ENCODE measurements at places on chromosomes 7 and 10.

DNA sequence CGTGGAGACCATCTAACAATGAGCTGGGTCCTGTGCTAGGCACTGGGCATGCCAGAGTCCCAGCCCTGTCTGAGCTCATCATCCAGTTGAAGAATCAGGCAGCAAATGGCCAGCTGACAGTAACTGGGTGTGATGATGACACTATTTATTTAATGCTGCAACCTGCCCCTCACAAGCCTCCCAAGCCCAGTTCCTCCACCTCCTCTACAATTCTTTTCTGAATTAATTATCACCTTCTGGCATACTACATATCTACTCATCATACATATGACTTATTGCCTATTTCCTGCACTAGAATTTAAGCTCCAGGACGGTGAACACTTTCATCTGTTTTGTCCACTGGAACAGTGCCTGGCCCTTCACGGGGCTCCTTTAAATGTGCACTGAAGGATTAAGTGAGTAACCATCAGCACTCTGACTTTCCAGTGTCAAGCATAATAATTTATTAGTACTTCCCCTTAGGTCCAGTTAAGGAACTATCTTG, 96.7 kb upstream of the LAMB4 start:
- no peak for DNase-seq

GRCh38 chr10:9605231-9605630, 1412.4 kb upstream of the CELF2 start:
- no peak for DNase-seq

DNA sequence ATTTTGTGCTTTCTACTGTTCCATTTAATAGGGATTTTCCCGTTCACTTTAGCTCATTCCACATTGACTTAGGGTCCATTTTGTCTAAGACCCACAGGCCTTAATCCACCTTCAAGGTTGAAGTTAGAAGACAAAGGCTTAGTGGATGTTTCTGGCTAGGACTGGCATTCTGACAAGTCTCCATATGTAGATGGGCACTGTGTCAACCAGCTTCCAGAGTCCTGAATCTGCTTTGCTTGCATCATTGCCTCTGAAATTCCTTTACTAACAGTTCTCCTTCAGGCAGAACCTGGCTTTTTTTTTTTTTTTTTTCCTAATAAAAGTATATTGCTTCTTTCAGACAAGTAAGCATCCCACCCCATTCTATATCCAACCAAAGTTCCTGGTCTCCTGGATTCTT, 69.6 kb upstream of the PDCD4 start:
- no peak for DNase-seq

DNA sequence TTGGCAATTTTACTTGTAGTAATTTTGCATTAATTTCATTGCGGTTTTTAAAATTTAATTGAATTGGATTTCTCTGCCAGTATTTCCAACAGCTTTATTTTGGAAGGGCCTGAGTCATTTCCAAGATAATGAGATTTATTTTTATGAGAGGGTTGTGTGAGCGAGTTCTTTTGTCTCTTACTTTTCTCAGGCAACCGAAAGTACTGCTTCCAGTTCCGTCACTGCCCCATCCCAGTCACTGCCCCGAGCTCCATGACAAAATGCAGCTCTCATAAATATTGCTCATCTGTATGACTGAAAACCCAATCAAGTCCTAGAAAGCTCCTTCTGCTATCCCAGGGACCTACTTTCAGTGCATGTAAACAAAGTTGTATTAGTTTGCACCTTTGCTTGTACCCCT, 468.4 kb upstream of the SEMA3D start:
- no peak for DNase-seq

- DNase-seq: no peak
Measured at GRCh38 chr7:134357486-134357885, 40.8 kb upstream of the SLC35B4 start.

- DNase-seq: no peak
Measured at GRCh38 chr7:43658718-43659548, 70.4 kb downstream of the COA1 start.

GRCh38 chr7:116593359-116594075, 68.7 kb downstream of the CAV1 start:
- no peak for DNase-seq

All from iPS DF 6.9 (cell line).